ENCODE measurements at places on chromosomes 13 and 19.

DNA sequence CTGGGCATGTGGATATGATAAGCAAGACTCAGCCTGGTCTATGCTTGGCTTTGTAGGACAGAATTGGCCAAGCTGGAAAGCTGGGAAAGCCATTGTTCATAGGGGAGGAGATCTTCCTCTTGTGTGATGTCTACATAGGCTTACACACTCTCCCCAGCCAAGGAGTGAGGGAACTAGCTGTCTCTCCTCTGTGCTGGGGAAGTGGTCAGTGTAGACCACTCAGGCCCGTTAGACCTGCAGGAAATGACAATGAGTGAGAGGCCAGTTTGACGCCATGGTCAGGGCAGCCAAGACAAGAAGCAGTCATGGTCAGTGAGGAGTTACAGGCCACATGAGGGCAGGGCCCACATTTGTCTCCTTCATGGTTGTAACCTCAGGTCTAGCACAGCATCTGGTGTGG lies 159.1 kb upstream of the KL start:
- DNase-seq, result no peak

- no peak for DNase-seq
Observed at GRCh38 chr13:108305655-108306054, 36.1 kb downstream of the TNFSF13B start.

- DNase-seq, result no peak
Observed at GRCh38 chr13:68550330-68550729, 1320.2 kb upstream of the PCDH9 start.

DNA sequence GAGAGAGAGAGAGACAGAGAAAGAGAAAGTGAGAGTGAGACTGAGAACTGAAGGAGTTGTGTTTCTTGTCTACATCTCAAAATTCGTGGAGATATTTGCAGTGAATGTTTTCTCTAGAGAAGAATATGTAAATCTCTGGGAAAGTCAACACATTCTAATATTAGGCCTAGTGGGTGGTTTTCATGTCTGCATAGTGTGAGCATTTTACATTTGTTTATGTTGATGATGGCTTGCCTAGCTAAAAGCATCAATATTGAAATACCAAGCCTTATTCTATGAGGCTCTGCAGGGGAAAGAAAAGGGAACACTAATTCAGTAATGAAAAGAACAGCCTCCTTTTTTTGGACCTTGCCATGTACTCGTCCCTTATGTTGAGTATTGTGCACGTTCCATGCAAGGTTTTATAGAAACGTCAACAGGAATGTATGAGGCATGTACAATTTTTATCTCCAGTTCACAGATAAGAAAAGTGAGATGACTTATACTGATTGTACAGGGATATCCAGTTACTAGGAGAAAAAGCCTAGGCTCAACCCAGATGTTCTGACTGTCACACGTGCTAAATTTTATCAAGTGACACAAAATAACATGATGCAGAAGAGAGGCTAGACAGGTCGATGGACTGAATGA lies 1288.9 kb upstream of the SLC10A2 start:
- no peak for DNase-seq

DNA sequence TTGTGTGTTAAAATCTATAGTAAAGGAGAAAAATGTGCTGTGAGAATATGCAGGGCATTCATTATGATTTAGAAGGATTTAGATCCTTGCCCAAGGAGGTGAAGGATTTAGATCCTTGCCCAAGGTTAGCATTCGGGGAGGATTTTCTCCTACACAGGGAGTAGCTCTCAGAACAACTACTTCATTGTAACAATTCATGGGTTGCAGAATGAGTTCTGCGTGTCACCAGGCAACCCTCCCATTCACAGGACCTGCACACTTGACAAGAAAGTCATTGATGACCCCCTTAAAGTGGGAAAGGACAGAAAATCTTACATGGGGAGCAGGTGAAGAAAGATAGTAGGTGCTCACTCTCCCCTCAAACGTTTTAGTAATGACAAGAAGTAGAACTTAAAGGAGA lies 167.1 kb upstream of the MAB21L1 start:
- DNase-seq, result no peak

GRCh38 chr13:111143865-111144540 lies 28.9 kb downstream of the ARHGEF7 start:
- no peak for DNase-seq

GRCh38 chr13:46022481-46022880 lies 30.1 kb downstream of the ZC3H13 start:
- no peak for DNase-seq

- DNase-seq, result no peak
Observed at GRCh38 chr13:46278474-46278873, 66.7 kb downstream of the LRRC63 start.

- DNase-seq, result no peak
Observed at GRCh38 chr19:801861-802497, 4.7 kb downstream of the PTBP1 start.

GRCh38 chr19:10416380-10417257 lies 3.7 kb upstream of the PDE4A start:
- DNase-seq, result peak; percentile 89

DNA sequence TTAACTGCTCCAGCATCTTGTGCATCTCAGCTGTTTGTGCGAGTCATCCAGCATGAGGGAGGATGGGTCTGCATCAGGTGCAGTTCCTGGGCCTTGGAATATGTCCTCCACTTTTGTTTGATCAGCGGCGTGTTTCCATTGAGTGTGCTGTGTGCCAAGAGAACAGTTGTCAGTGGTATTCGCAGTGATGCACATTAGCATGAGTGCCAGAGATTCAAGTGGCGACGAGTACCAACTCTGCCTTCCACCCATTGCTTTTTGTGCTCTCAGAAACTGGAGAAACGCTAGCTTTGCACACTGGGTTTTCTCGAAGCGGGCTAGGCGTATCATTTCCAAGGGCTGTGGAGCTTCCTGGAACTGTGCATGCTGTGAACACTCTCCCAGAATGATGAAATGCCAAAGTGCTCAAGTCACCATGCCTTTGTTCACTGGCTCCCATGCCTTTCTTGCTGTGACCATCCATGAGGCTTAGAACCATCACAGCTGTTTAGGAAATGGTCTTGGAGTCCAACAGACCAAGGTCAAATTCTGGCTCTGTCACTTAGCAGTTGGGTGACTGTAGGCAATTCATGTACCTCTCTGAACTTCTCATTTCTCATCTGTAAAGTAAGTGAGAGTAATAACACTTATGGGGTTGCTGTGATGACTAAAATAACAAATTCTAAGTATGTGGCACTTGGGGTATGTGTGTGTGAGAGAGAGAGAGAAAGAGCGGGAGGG lies 18.4 kb downstream of the LRCH1 start:
- DNase-seq, result no peak

DNA sequence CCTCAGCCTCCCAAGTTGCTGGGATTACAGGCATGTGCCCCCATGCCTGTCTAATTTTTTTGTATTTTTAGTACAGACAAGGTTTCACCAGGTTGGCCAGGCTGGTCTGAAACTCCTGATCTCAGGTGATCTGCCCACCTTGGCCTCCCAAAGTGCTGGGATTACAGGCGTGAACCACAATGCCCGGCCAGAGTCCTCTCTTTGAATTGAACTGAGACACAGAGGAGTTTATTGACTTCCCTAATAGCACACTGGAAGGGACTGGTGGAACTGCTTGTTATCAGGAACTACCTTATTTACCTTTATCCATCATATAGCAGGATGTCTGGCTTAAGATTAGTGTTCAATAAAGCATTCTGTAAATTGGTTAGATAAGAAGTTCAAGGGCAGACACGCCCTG lies 613.8 kb downstream of the EFNB2 start:
- DNase-seq, result no peak

DNA sequence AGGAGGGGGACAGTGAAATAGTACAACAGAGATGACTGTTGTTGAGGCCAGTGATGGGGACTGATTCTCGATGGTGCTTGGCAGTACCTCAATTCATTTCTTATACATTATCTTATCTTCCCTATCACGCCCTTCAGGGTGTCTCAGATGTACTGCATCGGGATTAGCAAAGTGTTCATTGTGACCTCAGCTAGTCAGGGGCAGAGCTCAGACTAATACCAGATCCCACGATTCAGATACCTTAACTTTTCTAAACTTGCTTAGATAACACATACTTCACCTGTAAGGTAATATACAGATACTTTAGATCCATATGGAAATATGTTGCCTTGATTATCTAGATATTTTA lies 720.6 kb downstream of the EFNB2 start:
- no peak for DNase-seq

GRCh38 chr13:104487006-104487405 lies 1420.8 kb upstream of the SLC10A2 start:
- DNase-seq, result no peak

- no peak for DNase-seq
Observed at GRCh38 chr13:39531646-39532045, 71.3 kb downstream of the LHFPL6 start.

- DNase-seq, result no peak
Observed at GRCh38 chr19:5358173-5358800, 17.7 kb upstream of the PTPRS start.

- DNase-seq, result no peak
Observed at GRCh38 chr13:46387064-46387851, at the start of gene RUBCNL. Gene RUBCNL (minus strand): TSS chr13:46387252. CDS start chr13:46372475, 14,777 bp downstream.

- no peak for DNase-seq
Observed at GRCh38 chr13:110266983-110267382, 40.0 kb downstream of the COL4A1 start.

DNA sequence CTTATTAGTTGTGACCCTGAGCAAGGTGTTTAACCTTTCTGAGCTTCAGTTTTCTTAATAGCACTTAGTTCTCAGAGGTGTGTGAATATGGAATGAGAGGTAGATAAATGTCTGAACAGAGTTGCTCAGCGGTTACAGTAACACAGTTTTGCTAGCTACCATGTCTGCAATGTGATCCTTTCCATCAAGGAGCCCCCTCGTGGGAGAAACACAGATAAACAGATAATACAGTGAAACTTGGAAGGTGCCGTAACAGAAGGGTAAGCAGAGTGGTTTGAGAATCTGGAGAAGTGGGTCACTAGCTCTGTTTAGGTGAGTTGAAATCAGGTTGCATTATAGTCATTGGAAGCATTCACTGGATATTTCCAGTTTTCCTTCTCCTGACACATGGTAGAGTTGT lies 38.9 kb downstream of the IRS2 start:
- DNase-seq, result no peak

DNA sequence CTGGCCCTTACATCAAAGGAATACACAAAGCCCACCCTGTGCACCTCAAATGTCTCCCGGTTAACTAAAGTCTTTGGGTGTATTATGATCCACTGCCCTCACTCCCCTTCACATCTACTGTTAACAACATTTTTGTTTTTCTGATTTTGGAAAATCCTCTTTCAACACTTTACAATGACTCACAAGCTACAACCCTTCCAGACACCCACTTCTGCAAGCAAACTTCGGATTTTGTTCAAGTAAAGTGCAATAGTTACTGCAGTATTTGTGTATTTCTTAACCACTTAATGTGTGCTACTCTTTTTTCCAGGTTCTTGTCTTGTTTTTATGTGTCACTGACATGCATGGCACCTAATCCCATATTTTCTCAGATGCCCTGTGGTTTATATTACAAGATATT lies 101.1 kb downstream of the EDNRB start:
- no peak for DNase-seq

- no peak for DNase-seq
Observed at GRCh38 chr19:40054632-40055031, 1.4 kb downstream of the ZNF780B start.

- DNase-seq, result no peak
Observed at GRCh38 chr13:109401891-109402290, 384.5 kb downstream of the IRS2 start.

GRCh38 chr19:35509018-35509652 lies 4.3 kb downstream of the DMKN start:
- DNase-seq, result peak; percentile 9

DNA sequence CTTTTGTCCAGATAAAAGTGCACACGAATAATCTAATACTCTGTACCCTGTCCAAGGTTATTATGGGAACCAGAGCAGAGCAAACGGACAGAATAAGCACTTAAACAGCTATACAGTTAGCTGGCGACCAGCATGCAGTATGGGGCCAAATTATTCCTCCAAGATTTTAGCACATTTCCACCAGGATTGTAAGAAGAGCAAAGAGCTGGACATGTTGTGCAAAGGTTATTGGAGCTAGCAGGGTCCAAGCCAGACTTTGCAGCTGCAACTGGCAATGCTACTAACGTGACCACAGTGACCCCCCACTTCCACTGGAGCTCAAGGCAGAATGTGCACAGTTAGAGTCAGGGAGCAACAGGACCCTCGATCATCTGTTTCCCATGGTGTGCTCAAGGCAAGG lies 89.9 kb downstream of the COL4A1 start:
- no peak for DNase-seq

DNA sequence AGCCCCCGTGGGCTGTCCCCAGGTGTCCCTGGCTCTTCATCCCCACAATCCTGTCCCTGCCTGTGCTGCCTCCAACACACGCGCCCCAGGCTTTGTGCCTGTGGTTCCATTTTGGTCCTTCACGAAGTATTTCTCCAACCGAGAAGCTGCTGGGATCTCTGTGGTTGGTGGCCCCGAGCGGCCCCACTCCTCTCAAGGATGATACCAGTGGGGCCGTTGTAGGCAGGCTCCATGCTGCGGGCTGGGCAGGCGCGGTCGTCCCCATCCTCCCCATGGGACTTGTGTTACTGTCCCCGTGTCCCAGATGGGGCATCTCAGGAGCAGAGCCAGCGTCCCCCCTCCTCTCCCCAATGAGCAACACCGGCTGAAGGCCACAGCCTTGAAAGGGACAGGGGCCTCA lies 3.7 kb upstream of the ZNF554 start:
- no peak for DNase-seq

GRCh38 chr19:45553464-45553863 lies 31.1 kb downstream of the OPA3 start:
- DNase-seq, result no peak

DNA sequence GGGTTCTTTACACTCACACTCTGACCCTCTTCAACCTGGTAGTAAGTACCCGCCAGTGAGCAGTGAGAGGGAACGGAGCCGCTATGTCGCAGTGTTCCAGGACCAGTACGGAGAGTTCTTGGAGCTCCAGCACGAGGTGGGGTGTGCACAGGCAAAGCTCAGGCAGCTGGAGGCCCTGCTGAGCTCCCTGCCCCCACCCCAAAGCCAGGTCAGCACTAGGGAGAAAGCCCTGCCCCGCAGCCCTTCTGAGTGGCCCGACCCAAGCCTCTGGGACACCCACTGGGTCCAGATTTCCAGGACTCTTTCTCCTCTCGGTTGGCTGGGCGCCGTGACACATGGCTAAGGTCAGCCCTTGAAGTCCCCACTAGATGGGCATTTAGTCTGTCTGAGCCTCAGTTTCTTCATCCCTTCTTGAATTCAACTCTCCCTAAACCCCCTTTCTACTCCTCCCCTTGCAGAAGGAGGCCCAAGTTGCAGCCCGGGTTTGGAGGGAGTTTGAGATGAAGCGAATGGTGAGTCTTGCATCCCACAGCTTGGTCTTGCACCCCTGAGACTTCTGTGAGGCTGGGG lies 1.9 kb downstream of the OCEL1 start:
- DNase-seq, result no peak

DNA sequence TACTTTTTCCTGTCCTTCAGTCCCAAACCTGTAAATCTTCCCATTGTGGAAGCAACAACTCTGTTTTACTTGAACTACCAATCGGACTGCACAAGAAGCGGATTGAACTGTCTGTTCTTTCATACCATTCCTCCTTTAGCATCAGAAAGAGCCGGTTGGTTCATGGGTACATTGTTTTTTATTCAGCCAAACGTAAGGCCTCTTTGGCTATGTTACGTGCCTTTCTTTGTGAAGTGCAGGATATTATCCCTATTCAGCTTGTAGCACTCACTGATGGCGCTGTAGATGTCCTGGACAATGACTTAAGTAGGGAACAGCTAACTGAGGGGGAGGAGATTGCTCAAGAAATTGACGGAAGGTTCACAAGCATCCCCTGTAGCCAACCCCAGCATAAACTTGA lies 60.3 kb downstream of the ARHGAP35 start:
- DNase-seq, result no peak
